ENCODE measurements at places on chromosomes 2 and 18. TPM values are rescaled to one million over a fixed set of nuclear protein-coding genes. Genes with fewer than 3 reads are reported as not detected.

COL4A4 gene
- total RNA-seq: 1.1 TPM

MPV17 gene
- total RNA-seq: 92.8 TPM

ADD2 gene
- total RNA-seq: 0.36 TPM

NOSTRIN gene
- total RNA-seq: 0.81 TPM

SERPINB3 gene
- not detected for total RNA-seq

GNLY gene
- not detected for total RNA-seq

- DNase-seq: no peak
Observed at GRCh38 chr2:152071092-152071491, 27.8 kb downstream of the CACNB4 start.

DNA sequence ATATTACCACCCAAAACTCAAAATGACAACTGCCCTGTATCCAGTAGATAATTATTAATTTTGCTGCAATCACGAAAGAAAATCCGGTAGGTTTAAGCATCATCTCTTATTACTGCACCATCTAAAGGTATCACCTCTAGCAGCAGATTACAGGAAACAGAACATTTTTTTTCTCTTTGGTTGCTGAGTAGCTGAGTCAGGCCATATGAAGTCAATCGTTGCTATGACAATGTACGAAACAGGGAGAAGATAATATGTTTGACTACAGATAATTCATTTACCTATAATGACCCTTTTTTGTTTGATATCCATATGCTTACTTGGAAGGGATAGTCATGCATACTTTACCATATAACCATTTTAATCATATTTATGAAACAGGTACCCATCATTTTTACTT is 831.6 kb upstream of the CHAC2 start:
- no peak for DNase-seq

DNA sequence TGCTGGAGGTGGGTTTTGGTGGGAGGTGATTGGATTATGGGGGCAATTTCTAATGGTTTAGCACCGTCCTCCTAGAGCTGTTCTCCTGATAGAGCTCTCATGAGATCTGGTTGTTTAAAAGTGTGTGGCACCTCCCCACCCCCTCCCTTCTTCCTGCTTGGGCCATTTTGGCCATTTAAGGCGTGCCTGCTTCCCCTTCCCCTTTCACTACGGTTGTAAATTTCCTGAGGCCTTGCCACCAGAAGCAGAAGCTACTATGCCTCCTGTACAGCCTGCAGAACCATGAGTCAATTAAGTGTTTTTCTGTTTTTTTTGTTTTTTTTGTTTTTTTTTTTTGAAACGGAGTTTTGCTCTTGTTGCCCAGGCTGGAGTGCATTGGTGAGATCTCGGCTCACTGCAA is 335.7 kb upstream of the HS6ST1 start:
- DNase-seq: no peak

GRCh38 chr2:226623587-226624368 is 175.8 kb downstream of the IRS1 start:
- peak; percentile 4 for DNase-seq

DNA sequence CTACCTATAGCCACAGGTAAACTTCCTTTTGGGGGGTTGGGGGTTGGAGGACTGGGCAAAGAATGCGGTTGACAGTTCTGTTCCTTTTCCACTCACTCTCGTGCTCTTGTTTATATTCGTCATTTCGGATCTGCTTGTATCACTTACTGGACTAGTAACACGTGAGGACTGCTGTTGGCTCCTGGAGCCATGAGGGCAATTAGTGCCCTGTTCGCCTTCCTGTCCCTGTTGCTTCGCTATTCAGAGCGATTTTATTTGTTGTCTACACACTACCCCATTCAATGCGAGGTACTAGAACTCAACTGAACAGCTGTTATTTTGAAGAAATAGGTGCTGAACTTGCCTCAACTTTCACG is 1.1 kb downstream of the KCNJ3 start:
- DNase-seq: no peak

DNA sequence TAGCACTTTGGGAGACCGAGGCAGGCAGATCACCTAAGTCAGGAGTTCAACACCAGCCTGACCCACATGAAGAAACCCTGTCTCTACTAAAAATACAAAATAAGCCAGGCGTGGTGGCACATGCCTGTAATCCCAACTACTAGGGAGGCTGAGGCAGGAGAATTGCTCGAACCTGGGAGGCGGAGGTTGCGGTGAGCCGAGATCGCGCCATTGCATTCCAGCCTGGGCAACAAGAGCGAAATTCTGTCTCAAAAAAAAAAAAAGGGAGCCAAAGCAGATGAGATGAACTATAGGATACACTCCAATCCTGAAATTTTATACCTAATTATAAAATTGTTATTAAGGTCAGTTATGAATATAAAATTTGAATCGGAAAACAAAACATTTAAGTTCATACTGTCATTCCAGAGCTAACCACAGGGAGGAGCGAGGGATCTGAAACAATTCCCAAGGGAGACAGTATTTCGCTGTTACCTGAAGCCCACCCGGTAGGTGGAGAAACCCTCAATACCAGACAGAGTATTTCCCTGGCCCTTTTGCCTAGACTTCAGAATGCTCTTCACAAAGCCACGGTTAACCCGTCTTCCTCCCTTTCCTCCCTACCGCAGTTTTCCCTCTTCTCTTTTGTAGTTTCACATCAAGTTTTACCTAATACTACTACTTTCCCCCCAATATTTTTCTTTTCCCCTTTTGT is 1.4 kb downstream of the PPM1G start:
- peak; percentile 70 for DNase-seq

DNA sequence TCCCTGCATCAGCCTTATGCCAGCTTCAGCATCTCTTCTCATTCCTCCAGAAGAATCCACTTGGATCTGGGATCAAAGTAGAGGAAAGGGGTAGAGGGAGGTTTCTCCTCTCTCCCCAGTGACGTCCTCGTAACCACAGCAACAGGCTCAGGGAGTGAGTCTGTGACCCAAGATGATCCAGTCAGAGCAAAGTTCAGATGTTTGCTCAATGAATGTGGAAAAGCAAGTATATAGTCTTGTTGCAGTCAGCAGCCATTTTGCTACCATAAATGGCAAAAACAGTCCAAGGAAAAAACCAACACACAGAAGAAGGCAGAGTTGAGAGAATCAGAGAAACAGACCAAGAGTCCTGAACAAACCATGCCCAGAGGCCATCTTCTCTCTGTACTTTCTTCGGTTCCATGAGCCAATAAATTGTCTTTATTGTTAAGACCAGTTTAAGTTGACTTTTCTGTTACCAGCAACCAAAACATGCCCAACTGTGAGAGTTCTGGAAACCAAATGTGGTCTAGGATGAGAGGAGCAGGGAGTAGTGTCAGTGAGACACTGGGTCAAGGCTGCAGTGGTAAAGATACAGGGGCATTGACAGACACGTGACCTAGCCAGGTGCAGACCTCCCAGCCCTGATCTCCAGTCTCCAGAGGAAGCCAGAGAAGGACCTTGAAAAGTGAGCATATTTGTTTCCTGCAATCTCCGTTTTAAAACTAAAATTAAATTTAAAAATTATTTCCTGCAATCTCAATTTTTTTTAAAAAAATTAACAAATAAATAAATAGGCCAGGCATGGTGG is 3.2 kb upstream of the CXCR1 start:
- DNase-seq: no peak

GRCh38 chr18:58350526-58350925 is 278.4 kb downstream of the ALPK2 start:
- no peak for DNase-seq

DNA sequence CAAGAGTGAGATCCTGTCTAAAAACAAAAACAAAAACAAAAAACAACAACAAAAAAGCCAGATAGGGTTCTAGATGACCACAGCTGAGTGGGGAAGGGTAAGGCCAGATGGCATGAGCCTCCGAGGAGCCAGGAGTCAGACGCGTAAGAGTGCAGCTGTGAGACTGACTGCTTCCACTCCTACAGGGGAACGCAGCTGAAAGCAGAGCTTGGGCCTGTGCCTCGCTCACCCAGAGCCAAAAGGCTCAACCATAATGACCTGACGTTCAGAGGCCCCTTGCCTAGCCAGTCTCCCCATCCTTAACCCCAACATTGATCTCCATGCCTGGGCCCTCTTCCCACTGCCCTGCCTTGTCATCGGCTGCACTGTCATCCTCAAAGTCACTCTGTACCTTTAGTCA is 26.5 kb upstream of the NCL start:
- DNase-seq: no peak

DNA sequence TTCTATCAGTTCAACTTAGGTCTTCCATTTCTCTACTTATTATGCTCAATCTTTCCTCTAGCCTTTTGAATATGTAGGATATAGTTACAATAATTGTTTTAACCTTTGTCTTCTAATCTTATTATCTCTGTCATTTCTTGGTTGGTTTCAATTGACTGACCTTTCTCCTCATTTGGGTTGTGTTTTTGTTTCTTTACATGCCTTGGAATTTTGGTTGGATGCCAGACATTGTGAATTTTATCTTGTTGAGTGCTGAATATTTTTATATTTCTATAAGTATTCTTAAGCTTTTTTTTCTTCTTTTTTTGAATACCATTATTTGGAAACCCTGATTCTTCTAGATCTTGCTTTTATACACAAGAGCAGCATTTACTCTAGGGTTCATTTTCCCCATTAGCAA is 30.7 kb upstream of the TMEM247 start:
- peak; percentile 58 for DNase-seq

GRCh38 chr18:2303517-2304238 is 267.6 kb downstream of the METTL4 start:
- peak; percentile 66 for DNase-seq

DNA sequence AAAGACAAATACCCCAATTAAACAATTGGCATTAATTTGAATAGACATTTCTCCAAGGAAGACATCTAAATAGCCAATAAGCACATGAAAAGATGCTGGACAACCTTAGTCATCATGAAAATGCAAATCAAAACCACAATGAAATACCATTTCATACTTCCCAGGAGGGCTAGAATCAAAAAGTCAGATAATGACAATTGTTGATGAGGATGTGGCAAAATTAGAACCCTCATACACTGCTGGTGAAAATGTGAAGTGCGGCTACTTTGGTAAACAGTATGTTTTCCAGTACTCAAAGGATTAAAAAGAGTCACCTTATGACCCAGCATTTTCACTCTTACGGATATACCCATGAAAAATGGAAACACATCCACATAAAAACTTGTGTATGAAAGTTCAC is 91.6 kb downstream of the FIGN start:
- DNase-seq: no peak

DNA sequence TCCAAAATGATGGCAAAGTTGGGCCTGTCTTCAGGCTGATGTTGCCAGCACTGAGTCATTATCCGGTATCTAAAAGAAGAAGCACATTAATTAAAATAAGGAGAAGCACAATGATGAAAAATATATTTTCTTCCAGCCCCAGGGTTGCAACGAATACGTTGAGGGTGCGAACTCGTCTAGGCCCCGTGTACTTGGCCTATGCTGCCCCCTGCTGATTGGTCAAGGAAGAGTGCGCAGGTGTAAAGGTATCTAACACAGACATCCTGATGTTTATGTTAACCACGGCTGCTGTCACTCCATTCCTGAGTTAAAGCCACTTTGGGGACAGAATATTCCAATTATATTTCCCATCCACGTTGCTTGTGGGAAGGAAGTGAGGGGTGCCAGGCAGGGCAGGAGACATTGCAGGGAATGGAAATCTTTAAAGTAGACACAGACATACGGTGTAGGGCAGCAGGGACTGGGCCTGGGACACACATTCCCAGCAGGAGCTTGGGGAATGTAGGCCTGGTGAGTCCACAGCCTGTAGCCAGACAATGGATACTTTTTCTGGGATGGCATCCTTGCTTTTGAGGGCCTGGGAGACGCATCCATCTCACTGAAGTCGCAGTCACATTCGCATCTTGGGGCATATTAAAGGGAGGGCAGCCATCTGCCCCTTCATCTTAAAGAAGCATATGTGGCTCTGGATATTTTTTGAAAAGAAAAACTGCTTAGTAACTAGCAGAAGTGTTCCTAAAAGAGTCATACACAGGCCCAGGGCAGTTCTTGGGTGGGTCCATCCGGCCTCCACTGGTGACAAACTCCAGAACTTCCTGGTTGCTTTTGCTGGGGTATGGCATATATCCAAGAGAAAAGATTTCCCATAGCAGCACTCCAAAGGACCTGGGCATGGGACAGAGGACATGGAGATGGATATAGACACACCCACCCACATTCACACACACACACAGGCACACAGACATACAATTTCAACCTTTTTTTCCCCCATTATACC is 81.9 kb downstream of the CLIP4 start:
- DNase-seq: peak; percentile 62

Measured in fibroblast of the aortic adventitia (primary cell).